A549 treated with CpdA at 1 μM for 4 hours (cell line): ENCODE measurements at places on chromosomes 5 and 9. TPM values are rescaled to one million over a fixed set of nuclear protein-coding genes. Genes with fewer than 3 reads are reported as not detected.

Gene IRGM
- total RNA-seq, result 0.13 to 0.40 TPM in 2 of 5 replicates, not detected in the others

Gene PIP5KL1
- total RNA-seq, result 1.5 to 2.6 TPM (median 1.8 TPM) in 5 replicates

Gene STOML2
- total RNA-seq, result 216 to 273 TPM (median 261 TPM) in 5 replicates

Gene SLC36A3
- total RNA-seq, result not detected in 5 replicates

Gene PCDHB13
- 0.02 to 0.08 TPM (median 0.07 TPM) in 5 replicates for total RNA-seq

Gene PLAA
- total RNA-seq, result 31.3 to 44.3 TPM (median 32.1 TPM) in 5 replicates

Gene TTC16
- 0.02 TPM in 1 of 5 replicates, not detected in the others for total RNA-seq

Gene RAI14
- total RNA-seq, result 70.5 to 122 TPM (median 92.2 TPM) in 5 replicates

Gene AMBP
- total RNA-seq, result 5.2 to 9.8 TPM (median 8.2 TPM) in 5 replicates

Gene FBN2
- 12.7 to 18.5 TPM (median 17.3 TPM) in 5 replicates for total RNA-seq

Gene CCNO
- 5.4 to 10.2 TPM (median 8.9 TPM) in 5 replicates for total RNA-seq

Gene SLC2A6
- total RNA-seq, result 16.2 to 24.6 TPM (median 21.2 TPM) in 5 replicates

Gene ZFP2
- 0.03 to 0.07 TPM in 2 of 5 replicates, not detected in the others for total RNA-seq

Gene SH3PXD2B
- total RNA-seq, result 12.0 to 17.7 TPM (median 16.0 TPM) in 5 replicates

Gene PCDHA4
- 1.4 to 2.0 TPM (median 1.7 TPM) in 5 replicates for total RNA-seq

Gene CARTPT
- not detected in 5 replicates for total RNA-seq

Gene CRB2
- 0.05 to 0.09 TPM (median 0.06 TPM) in 5 replicates for total RNA-seq

Gene PGM5
- not detected in 5 replicates for total RNA-seq

Gene PNPLA7
- total RNA-seq, result 0.54 to 0.97 TPM (median 0.84 TPM) in 5 replicates

Gene PCDHA5
- total RNA-seq, result 0.44 to 0.75 TPM (median 0.63 TPM) in 5 replicates

Gene PCDHA9
- total RNA-seq, result not detected in 5 replicates

Gene INSL4
- 15.5 to 17.9 TPM (median 16.0 TPM) in 5 replicates for total RNA-seq

Gene INSYN2B
- total RNA-seq, result 0.61 to 1.2 TPM (median 0.91 TPM) in 5 replicates

Gene CHSY3
- total RNA-seq, result 0.06 to 0.14 TPM (median 0.09 TPM) in 5 replicates

Gene RNF14
- total RNA-seq, result 40.4 to 55.8 TPM (median 47.0 TPM) in 5 replicates

Gene ADAMTS6
- 0.03 to 0.12 TPM (median 0.08 TPM) in 4 of 5 replicates, not detected in the other for total RNA-seq
